Cerebellum (tissue), 4 donors: ENCODE measurements at places on chromosomes 16 and 17.
A peak's percentile ranks its signal among the peaks of the same experiment; 100 is the strongest.

DNA sequence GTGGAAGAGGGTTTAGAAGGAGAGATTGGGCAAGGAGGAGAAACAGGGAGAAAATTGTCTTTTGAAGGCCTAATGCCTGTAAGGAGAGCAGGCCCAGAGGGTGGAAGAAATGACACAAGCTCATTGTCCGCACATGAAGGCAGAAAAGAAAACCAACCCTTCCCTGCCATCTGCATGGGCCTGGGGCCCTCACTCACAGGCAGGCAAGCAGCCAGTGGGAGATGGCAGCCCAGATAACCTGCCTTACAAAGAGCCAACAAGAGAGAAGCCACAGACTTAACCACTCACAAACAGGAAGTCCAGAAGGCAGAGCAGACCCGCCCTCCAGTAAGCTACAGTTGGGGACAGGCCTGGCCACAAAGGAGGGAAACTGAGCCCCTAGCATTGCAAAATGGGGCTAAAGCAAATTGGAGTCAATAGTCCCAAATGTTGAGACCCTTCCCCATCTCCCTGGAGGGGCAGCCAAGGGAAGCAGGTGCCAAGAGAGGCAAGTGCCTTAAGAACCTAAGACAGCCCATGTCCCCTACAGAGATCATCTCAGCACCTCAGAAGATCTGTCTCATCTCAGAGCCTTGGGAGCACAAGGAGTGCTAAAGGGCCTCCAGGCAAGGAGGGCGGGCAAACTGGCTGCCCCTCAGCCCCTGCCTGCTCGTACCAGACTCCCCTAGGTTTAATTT is 7.3 kb upstream of the TSPOAP1 start:
- no peak for DNase-seq

- no peak for DNase-seq
These were observed 25.3 kb upstream of the KSR1 start for GRCh38 chr17:27430882-27431491.

DNA sequence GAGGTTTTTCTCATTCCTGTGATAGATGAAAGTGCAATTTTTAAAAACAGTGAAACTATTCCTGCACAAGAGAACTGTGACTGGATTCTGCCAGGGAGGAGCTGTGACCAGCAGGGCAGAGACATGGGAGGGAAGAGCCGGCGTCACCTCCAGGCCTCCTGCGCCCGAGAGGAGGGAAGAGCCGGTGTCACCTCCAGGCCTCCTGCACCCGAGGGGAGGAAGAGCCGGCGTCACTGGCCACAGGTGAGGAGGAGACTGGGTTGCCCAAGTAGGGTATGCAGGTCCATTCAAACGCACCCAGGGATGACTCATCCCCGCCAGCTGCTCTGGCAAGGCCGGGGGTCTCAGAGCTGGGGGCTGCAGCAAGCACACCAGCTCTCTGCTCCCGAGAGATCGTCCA is 56.7 kb downstream of the METRNL start:
- DNase-seq = no peak

DNA sequence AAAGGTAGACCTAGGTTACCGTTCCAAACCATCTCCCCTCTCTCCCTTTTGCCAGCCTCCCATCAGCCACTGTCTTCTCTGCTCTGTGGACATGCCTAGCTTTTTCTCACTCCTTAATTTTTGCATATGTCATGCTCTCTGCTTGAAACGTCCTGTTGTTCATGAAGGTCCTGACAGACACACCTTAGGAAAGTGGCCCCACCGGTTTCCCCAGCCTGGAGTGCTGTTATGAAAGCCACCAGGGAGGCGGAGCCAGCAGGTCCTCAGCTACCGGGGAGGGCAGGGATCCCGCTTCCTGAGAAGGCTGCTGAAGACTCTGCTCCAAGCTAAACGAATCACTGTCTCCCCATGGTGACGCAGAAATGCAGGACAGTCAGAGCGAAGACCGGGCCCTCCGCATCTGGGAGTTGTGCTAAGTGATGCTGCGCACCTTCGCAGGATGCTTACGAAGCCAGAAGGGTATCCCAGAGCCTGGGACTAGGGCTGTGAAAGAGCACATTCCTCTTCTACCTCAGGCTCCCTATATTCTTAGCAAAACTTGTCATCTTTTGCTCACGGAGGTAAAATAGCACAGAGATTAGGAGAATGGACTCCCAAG is 2.3 kb upstream of the SLC16A11 start:
- DNase-seq = peak; percentile 70

DNA sequence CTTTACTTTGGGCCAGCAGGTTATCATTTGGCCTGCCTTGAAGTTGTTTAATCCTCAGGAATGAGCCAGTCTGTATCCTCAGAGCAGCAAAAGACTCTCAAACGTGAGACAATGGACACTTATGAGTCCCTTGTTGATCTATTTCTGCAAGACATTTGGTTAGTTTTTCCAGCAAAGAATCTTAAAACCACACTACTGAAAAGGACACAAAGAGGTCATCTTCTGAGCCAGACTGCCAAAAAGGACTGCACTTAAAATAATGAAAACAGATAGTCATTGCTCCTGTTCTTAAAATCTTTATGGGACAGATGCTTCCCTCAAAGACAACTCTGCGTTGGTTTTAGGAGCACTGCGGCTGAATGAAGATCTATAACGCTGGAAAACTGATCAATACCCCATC is 205.7 kb upstream of the PSMD7 start:
- DNase-seq = no peak

DNA sequence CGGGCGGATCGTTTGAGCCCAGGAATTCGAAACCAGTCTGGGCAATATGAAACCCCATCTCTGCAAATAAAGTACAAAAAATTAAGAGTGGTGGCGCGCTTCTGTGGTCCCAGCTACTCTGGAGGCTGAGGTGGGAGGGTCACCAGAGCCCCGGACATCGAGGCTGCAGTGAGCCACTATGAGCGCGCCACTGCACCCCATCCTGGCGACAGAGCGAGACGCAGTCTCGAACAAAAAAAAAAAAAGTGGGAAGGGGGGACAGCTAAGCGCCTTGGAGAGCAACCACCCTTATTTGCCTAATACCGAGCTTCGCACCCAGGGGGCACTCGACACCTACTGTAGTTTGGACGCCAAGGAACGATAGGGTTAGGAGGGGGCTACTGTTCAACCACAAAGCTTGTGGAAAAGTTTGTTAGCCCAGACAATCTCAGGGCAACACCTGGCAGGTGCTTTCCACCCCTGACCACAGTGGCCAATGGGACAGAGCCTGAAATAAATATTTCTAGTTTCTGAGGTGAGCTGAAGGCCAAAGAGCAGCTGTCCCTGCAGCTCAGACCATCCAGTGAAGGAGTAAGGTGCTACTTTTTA is 847 bp upstream of the PSMC3IP start:
- DNase-seq = peak; percentile 69

DNA sequence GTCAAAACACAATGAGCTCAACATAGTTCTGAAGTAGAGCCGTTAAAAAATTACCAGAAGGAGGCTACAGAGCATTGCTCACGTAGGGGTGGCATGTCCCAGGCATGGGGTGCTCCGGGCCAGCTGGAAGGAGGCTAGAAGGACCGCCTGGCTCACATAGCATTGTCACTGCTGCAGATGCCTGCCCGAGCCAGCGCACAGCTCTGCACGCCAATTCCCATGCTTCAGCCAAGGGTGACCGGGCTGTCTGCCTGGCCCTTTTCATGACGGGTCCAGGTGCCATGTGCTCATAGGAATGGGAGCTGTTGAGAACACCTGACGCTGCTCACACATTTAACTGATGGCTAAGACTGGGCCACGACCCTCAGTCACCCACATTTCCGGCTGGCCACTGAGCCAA is 228.9 kb upstream of the FOXF1 start:
- no peak for DNase-seq

- no peak for DNase-seq
These were observed 687 bp upstream of the CIITA start for GRCh38 chr16:10876315-10876714.

DNA sequence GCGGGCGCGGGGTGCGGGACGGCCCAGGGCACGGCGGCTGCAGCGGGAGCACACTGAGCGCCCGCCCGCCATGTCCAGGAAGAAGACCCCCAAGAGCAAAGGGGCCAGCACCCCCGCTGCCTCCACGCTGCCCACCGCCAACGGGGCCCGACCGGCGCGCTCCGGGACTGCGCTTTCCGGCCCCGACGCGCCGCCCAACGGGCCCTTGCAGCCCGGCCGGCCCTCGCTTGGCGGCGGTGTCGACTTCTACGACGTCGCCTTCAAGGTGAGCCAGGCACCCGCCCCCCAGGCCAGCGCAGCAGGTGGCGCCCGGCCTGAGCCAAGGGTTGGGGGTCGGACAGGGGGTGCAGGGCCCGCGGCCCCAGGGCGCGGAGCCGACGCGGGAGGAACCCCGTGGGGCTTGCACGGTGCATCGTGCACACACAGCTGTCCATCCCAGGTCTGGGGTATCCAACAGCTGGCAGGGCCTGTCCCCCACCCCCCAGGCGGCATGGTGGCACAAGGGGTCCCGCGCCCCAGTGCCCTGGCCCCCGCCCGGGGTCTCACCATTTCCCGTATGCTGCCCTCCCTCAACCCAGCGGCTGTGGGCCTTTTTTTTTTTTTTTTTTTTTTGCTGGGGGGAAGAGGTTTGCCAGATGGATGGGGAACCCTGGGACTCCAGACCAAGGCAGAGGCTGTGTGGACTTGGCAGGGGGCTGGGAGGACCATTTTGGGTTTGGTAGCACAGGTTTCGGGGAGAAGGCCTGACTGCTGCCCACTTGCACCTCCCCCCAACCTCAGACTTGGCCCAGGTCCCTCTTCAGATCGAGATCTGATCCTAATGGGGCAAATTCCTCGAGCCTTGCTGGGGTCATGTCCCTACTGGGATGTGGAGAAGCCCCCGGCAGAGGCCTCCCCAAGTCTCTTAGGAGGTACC is 547 bp downstream of the RAB26 start:
- DNase-seq = no peak

DNA sequence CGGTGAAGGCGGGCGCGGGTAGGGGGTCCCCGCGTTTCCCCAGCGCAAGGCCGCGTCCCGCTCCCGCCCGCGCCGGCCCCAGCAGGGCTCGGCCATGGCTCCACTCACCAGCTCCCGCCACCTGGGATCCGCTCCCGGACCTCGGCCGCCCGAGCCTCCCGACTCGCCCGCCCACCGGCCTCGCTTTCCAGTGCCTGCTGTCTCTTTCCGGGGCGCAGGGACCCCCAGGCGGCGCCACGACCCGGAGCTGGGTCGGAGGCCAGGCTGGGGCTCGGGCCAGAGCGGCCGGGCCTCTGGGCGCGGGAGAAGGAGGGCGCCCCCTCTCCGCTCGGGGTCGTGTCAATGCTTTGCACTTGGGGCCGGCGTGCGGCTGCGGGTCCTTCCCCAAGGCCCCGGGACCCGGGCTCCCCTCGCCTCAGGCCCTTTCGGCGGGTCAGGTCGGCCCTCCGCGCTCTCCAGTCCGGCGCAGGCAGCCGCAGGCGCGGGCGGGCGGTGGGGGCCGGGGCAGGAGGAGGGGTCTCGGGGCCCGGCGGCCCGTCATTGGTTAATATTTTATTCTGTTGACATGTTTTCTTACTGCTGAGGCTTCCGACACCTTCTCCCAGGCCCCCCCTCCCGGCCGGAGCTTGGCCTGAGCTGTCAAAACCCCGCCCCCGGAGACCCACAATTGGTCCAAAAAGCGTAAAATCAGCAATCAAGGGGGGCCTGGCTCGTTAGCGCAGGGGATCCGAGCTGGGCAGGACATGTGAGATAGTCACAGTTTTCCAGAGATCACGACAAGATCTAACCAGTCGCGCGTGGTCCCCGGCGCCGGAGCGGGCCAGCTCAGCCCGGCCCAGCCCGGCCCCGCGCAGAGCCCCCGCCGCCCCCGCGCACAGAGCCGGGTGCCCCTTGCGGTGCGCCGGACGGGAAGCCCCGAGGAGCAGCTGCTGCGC is at the start of gene TBX2:
TSS of gene TBX2 (plus strand) at position 713 of the 935 bp plus-strand sequence. CDS start 334 bp downstream, outside the sequence.
- DNase-seq = no peak

GRCh38 chr17:5869041-5869745 is 201.0 kb upstream of the WSCD1 start:
- no peak for DNase-seq

- no peak for DNase-seq
These were observed 2.9 kb upstream of the RHBDF2 start for GRCh38 chr17:76504117-76504516.

DNA sequence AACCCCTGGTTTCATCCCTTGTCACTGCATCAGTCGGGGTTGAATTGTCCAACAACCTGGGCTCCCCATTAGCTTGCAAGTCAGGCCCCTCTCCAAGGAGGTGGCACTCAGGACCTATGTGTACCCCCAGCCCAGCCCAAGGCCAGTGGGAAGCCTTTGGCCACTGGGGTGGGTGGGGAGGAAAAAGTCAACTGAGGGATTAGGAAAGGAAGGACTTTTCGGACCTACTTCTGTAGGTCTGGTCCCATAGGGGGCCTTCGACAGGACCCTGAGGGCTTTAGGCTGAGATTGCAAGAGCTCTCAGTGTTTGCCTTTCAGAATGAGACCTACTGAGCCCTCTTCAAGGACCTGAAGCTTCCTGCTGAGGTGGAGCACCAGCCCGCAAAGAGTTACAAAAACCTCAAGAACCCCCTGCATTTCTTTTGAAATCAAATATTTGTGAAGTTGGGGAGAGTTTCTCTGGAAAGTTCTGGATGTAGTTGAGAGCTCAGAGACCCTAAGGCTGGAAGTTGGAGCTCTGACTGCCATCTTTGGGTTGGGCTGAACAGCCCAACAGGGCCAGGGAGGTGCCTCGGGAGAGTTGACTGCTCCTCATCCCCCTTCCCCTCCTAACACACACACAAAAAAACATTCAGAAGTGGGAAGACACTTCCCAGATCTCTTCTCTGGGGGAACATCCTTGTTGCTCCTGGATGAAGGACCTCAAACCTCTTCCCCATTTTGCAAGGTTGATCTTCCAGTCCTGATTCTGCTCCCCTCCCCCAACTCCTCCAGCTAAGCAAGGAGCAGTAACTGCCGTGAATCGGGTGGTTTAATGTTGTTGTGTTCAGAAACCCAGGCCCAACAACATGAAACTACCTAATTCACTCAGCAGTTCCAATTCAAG is 5.8 kb upstream of the HOXB9 start:
- no peak for DNase-seq

DNA sequence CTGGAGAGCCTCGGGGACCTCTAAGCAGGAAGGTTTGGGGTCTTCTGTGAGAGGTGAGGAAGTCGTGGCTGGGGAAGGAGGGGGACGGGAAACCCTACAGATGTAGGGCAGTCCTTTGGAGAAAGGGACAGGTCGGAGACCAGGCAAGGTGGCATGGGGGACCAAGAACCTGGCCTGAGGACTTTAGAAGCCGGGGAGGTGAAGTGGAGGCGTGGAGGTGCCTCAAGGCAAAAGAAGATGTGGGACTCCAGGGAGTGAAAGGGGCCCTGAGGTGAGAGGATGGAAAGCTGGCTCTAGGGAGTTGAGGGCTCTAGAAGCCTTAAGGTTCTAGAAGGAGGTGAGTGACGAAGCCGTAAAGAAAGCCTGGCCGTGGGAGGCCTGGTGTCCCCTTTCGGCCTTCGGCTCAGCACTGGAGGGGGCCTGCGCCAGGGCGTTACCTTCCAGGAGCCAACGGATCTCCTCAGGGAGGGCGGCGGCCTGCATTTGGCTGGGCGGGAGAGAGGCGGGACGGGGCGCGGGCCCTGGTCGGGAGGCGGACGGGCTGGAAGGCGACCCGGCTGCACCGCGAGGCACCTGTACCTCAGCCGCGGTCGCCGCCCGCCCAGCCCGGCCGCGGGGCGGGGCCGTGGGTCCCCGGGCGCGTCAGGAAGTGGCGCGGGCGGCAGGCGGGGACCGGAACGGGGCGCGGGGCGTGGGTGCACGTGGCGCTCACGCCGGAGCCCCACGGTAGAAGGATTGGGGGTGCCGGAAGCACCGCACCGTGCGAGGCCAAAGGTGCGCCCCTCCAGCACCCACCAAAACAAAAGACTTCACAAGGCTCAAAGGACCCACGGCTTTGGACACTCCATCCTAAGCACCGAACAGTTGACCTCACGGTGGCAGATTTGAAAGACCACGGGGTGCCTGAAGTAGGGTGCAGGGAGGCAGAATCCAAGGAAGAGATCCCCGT is at the start of gene SKAP1:
TSS of gene SKAP1 (minus strand) at position 577 of the 949 bp plus-strand sequence.
- DNase-seq = no peak
